Stomach (tissue), 19 donors: ENCODE measurements at places on chromosomes 1 and 21.

DNA sequence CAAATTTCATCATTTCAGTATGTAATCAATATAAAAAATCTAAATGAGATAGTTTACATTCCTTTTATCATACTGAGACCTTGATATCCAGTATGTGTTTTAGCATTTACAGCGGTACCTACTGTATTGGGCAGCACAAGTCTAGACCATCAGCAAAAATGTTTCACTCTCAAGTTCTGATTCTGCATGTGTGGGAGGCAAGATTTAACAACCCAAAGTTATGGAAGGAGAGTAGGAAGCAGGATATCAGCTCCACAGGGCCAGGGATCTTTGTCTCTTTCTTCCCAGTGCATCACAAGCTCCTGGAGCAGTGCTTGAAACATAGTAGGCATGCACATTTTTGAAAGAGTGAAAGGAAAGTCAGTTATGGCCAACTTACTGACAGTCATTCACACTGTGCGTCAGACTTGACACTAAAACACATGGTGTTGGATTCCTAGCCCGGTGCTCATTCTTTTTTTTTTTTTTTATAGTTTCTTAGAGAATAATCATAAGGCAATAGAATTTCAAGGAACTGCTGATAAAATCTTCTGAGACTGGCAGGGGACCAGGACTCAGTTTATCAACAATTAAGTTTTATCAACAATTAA is 6.1 kb downstream of the TENT5C start:
- DNase-seq, result no peak

DNA sequence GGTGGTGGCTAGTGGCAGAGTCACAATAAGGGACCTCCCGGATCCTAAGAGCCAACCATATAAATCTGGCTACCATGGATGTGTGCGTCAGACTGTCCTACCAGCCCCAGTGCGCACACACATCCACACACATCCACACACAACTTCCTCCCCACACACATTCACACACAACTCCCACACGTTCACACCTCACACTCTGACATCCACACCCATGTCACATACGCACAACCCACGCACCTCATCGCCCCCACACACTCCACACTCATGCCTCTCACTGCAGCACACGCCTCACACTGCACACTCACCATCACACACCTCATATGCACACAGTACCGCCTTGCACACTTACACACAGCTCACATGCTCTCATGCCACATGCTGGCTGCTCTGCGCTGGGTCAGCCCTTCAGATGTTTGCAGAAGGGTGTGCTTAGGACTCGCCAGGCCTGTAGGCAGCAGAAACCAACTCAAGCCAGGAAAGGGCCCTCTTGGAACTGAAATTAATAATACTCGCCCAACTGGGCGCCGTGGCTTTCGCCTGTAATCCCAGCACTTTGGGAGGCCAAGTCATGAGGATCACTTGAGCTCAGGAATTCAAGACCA is 3.0 kb downstream of the LDLRAD2 start:
- peak; percentile 51 for DNase-seq

- DNase-seq, result no peak
Observed at GRCh38 chr1:173418107-173418985, 58.8 kb upstream of the PRDX6 start.

DNA sequence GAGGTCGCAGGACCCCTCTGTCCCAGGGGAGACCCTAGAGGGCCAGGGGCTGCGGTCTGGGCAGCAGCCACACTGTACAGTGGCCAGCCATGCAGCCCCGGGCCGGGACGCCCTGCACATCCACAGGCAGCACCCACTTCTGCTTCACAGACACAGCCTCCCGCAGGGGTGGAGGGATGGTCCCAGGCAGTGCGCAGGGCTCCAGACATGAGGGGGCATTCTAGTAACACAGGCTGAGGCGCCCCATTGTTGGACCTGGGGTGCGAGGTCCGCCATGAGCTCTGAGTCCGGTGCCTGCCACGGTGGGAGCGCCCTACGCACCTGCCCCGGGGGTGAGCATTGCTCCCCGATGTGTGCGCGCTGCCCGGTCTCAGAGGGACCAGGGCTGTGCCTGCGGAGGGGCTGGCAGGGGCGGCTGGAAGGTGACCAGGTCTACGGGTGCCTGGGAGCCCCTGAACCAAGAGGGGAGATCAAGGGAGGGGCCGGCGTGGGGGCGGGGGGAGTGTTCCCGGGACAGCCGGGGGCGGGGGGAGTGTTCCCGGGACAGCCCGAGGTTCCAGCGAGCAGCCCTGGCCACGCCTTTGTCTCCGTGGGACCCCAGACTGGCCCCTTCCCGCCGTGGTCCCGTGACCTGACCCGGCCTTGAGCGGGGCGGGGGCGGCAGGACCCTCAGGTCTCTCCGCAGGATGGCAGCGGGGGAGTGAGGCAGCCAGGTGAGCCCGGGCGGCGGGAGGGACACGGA is 4.5 kb downstream of the MMEL1 start:
- no peak for DNase-seq

- no peak for DNase-seq
Observed at GRCh38 chr21:30726726-30727125, 8.1 kb upstream of the KRTAP21-3 start.

DNA sequence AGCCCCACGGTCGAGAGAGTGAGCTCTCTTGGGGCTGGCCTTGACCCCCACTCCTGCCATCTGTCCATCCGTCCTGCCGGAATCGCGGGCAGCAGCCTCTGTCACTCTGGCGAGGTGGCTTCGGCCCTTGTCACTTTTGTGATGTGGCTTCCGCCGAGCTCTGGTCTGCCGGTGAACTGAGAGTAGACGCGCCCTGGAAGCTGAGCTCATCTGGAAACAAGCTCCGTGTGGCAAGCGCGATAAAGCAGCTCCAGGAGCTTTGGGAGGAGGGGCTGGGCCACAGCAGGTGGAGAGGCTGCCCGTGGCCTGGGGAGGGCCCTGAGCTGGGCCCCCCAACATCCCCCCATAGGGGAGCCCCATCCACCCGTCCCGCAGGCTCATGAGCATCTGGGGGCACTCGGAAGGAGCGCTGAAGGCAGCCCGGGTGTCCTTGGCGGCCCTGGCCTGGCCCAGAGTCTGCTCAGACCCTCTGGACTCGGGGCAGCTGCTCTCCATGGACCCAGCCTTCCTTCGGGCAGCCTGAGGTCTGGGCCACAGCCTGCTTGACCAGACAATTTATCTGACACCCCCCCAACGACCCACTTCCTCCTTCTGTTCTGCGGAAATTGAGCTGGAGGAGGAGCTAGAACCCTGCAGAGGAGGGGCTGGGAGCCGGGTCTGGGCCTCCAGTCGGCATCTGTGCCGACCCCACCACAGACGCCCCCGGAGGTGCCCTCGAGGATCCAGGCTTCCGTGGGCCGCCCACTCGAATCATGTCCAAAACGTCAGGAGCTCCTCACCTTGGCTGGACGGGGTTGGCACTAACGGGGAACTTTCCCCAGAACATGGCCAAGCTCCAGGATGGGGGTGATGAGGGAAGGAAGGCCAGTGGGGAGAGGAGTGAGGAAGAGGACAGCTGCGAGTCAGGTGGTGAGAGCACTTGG is 59.1 kb downstream of the SLC19A1 start:
- DNase-seq, result no peak

DNA sequence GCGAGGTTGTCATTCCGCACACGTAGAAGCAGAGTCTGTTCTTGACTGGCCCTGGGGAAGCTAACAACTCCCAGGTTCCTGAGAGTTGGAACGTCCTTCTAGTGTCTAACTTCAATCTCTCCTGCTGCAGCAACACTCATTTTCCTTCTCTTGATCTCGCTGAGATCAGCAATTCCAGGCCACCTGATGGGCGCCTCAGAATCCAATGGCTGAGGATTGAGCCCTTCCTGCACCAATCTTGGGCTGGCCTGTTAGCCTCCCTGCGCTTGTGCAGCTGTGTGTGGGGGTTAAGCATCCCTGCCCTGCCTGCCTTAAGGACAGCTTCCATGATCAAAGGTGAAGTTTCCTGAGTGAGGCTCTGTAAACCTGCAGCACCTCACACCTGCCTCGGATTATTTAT is 87.9 kb downstream of the SYT2 start:
- no peak for DNase-seq

- DNase-seq, result no peak
Observed at GRCh38 chr1:36759355-36759754, 275.0 kb downstream of the GRIK3 start.

GRCh38 chr1:90340606-90341005 is 345.7 kb downstream of the ZNF326 start:
- DNase-seq, result no peak

GRCh38 chr1:163046071-163046470 is 23.1 kb upstream of the RGS4 start:
- DNase-seq, result no peak

DNA sequence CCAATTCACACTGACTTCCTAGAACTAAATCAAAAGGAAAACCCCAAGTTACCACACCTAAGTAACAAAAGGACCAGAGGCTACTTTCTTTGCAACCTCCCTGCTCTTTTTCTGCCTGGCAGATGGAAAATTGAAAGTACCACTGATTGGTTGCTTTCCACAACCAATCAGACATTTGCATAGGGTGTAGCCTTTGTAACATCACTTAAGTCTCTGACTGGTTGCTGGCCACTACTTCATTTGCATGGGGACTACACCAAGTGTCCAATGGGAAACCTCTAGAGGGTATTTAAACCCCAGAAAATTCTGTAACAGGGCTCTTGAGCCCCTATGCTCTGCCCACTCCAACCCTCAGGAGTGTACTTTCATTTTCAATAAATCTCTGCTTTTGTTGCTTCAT is 365.0 kb downstream of the LTN1 start:
- DNase-seq, result no peak

- DNase-seq, result no peak
Observed at GRCh38 chr1:33317354-33317753, 3.5 kb downstream of the A3GALT2 start.

DNA sequence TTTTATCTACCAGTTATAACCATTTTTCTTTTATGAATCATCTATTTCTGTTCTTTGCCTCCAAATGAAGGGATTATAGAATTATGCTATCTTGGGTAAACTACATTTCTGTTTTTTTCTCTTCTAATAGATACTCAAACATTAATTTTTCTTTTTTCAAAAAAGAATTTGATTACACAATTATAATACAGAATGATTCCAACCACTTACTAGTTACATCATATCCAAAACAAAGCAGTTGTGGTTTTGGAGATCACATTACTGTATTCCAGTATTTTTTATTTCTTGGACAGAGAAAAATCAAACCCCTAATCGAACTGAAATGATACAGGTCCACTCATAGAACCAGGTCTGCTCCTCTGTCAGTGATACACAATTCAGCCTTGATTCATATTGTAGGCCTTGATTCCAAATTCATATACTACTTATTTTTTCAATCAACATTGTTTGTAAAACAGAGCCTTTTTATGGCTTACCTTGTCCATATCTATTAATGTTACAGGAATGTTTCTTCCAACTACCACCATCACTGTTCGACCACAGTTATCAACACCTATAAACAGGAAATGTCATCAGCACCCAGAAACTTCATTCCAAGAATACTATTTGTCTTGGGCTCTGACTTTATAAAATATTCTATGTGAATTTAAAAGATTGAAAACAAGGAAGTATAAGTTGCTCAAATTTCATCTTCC is 43.2 kb downstream of the GDAP2 start:
- DNase-seq, result no peak

GRCh38 chr1:185017338-185017737 is 28.0 kb upstream of the RNF2 start:
- DNase-seq, result no peak

DNA sequence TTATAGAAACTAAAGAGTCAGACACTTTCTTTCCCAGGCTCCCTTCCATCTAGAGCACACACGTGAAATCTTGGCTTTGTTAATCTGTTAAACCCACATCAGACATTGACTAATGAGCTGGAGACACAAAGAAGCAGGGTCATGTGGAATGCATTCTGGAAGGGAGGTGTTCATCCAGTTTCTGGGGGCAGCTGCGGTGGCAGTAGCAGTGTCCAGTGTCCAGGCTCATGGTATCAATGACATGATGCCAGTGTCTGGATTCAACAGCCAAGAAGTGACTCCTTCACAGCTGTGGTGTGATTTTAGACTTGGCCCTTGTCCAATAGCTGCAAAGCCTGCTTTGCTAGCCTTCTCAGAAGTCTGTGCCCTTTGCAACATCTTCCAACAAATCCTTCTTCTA is 95.2 kb downstream of the NTPCR start:
- no peak for DNase-seq

DNA sequence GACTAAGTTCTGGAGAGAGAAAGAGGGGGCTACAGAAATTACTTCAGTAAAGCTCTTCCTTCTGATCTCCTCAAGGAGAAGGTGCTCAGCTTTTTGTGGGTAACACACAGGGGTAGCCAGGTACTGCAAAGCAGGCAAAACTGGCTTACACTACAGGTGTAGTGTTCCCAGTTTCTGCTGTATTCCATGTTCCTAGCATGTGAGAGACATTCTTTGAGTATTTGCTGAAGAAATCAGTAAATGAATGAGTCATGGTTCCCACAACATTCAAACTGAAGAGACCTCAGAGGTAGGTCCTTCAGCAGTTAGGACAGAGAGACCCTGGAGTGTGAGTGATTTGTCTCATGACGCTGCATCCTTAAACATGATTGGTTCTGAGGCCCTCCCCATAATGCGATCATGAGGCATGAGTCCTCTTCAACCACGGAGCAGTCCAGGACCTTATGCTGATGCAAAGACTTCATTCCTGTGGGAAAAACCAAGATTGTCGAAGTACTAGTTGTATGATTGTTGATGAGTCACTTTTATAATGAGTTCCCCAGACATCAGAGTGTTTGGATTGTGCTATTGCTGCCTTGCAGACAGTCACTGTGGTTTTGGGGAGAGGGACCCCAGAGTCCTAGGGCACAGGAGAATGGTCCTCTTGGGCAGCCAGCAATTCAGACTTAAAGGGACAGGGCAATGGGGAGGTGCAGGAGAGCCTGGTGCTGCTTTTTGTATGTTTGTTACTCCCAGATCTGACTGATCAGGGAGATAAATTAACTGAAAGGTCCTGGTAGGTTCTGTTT is 2.7 kb upstream of the OR10J4 start:
- DNase-seq, result no peak

DNA sequence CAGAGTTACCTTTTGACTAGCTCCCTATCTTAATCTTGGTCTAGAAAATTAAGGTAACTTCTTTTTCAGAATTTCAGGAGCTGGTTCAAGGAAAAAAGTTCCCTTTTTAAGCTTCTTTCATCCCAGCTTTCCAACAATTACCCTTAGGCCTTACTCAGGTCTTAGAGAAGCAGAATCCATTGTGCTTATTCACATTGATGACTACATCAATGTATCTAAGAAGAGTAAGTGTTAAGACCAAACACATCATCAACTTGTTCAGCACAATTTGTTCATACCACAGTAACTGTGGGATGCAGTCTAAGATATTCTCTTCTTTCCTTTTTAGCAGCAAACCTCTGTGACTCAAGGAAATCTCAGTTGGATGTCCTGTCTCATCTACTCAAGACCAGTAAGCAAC is 4.1 kb downstream of the MRPL9 start:
- no peak for DNase-seq

- DNase-seq, result no peak
Observed at GRCh38 chr1:168979276-168979675, 127.2 kb upstream of the ATP1B1 start.

DNA sequence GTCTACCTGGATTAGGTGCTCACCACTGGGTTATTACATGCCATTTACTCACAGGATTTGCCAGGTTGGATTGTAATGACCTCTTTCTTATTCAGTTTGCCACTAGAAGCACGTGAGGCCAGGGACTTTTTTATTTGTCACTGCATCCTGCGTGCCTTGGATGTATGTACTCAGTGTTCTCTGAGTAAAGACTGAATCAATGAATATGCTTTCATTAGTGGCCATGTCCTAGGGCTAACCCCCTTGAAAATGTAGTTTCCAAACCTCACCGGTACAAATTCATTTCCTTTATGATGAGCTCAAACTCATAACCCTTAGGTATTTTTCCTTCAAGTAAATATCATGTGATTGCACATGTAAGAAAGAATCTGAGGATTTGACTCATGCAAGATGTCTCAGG is 1.3 kb upstream of the ZP4 start:
- no peak for DNase-seq
